ENCODE measurements at places on chromosomes 5 and 9.

DNA sequence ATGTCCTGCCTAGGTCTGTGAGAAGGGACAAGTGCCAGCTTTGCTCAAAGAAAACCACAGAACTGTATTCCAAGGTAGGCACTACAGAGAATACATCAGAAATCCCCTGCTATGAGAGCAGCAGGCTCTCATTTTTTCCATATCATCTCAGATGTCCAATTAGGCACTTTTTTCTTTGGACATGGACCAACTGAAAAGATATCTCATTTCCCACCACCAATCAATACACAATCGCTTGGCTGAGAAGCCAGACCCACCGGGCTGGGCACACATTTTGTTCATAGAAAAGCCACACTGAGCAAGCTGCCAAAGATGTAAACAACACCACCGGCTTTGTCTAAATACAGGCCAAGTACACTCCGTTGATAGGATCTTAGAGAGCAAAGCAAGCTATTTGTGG is 25.9 kb downstream of the STOM start:
- no peak for DNase-seq

- DNase-seq: no peak
These were observed 143.4 kb upstream of the DHFR start for GRCh38 chr5:80798166-80798565.

DNA sequence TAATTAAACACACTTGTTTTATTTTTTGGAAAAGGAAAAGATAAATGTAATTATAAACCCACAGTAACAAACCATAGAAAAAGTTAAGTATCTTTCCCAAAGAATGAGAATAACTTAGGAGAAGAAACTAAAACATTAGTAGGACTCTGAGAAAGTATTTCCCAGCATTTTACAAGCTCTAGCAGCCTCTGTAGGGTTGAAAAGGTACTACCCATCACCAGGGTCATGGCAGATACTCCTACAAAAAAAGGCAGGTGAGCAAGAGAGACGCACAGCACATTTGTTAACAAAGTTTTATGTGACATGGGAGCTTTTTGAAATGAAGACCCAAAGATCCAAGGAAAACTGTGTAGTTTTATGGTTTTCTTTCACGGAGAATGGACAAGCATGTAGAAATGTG is 77.7 kb upstream of the FAM169A start:
- no peak for DNase-seq

- DNase-seq: no peak
These were observed 216.3 kb downstream of the CETN3 start for GRCh38 chr5:90193185-90193822.

DNA sequence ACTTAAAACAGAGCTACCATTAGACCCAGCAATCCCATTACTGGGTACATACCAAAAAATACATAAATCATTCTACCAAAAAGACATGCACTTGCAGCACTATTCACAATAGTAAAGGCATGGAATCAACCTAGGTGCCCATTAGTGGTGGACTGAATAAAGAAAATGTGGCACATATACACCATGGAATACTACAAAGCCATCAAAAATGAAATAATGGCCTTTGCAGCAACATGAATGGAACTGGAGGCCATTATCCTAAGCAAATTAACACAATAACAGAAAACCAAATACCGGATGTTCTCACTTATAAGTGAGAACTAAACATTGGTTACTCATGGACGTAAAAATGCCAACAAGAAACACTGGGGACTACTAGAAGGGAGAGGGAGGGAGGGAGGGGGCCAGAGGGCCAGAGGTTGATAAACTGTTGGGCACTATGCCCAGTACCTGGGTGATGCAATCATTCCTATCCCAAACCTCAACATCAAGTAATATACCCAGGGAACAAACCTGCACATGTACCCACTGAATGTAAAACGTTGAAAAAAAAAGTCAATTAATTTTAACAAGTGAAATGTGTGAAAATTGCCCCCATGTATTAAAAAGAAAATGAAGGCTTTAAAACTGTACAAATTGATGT is 24.5 kb upstream of the GPR150 start:
- DNase-seq: no peak

GRCh38 chr9:124553738-124554137 is 46.5 kb upstream of the NR5A1 start:
- DNase-seq: no peak

DNA sequence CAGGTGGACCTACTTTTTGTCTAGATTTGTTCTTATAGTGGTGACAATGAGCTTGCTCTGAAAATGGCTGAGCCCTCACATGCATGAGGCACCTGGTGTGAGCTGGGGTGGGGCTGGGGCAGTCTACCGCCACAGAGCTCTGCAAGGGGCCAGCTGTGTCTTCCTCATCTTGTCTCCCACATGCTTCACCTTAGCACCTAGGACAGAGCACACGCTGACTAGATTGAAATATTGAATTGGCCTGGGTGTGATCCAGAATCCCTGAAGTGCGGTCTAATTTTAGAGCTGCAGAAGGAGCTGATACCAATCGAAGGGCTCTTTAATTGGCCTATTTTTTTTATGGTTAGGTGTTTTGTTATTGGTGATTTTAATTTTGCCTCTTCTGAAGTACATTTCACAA is 126.1 kb upstream of the NFIB start:
- DNase-seq: no peak

GRCh38 chr9:79667120-79667519 is 95.4 kb downstream of the TLE4 start:
- DNase-seq: no peak

DNA sequence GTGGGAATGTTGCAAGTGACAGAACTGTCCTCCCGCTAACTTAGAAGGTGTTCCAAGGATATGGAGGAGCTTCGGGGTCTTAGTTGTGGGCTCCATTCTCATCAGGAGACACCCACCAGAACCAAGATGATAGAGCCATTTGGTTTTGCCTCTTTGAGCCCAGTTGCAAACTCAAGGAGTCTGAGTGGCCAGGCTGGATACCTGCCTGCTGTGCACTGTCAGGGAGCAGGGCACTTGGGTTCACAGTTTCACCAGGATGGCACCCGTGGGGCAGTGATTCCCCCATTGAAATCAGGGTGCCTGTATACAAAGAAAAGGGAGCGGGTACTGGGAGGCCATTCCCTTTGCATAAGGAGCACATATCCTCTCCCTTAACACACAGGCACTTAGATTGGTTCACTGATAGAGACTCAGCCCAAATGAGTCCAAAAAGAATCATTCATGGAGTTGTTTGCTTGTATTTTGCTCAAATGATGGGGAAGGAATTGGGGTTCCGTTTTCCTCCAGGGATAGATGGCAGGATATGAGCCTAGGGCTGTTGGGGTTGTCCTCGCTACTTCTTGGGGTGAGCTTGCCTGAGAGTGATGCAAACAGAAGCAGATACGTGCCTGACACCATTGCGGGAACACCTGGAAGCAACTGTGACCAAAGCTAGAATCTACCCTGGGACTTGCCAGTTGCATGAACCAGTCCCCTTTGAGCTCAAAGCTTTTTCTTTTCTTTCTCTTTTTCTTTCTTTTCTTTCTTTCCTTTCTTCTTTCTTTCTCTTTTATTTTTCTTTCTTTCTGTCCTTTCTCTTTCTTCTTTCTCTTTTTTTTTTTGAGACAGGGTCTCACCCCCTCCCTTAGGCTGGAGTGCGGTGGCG is 1.3 kb upstream of the PRR7 start:
- DNase-seq: no peak

DNA sequence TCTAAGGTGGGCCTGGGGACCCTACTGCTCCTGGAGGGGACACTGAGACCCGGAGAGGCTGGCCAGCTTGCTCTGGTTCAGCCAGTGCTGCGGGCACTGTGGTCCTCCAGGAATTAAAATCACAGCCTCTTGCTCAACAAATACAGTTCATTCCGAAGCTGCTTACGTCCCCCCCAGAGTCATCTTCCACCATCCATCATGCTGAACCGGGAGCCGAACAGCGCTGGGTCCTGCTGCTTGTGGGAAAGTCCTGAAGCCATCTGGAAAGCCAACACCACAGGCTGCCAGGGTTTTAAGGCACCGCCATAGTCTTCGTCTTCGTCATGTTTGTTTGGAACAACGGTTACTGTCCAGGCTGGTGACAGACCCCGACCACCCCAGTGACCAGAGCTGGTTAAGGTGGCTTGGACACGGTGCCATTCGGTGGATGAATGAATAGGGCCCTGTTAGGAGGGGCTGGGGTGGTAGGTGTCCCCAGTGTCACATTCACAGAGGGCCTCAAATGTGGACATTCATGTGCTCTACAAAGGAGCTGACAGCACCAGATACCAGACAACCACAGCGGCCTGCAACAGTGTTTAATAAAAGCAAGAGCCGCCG is 81.6 kb upstream of the PHYKPL start:
- DNase-seq: no peak
